ENCODE measurements at places on chromosomes 6 and 20. TPM values are rescaled to one million over a fixed set of nuclear protein-coding genes. Genes with fewer than 3 reads are reported as not detected.
A peak's percentile ranks its signal among the peaks of the same experiment; 100 is the strongest.

GRCh38 chr6:81753711-81754577 lies 1.5 kb upstream of the TENT5A start:
- peak; percentile 59 for DNase-seq

DNA sequence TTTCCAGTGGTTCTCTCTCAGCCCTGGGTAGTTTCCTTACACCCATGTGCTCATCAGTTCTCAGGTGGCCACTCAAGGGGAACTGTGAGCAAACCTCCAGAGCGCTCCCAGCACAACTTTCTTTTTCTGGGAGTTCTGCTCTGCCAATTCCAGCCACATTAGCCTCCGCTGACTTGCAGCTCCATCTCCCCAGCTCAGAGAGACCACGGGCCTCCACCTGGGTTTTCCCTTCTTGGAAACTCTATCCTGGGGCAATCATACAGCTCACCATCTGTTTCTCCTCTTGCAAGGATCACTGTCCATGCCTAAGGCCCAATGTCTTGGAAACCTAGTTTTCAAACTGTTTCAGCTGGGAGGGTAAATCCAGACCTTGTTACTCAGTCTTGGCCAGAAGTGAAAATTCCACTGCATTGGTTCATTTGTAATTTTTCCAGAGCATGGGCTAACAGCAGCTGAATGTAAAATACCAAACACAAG lies 129.9 kb downstream of the EYA2 start:
- DNase-seq: no peak

The TMC2 gene
- total RNA-seq: 1.7 TPM

The GPR6 gene
- not detected for total RNA-seq

The FAM229B gene
- 22.5 TPM for total RNA-seq

GRCh38 chr6:68059261-68059660 lies 575.8 kb upstream of the ADGRB3 start:
- no peak for DNase-seq

The GTSF1L gene
- not detected for total RNA-seq

The LZTS3 gene
- 12.0 TPM for total RNA-seq

The POM121L2 gene
- not detected for total RNA-seq

The PSORS1C2 gene
- total RNA-seq: not detected

- DNase-seq: no peak
Observed at GRCh38 chr6:48183811-48184605, 73.0 kb upstream of the PTCHD4 start.

The HLA-G gene
- total RNA-seq: not detected

The CRNKL1 gene
- 66.6 TPM for total RNA-seq

GRCh38 chr6:111338843-111339242 lies 144.2 kb downstream of the REV3L start:
- no peak for DNase-seq

- DNase-seq: no peak
Observed at GRCh38 chr6:12138381-12138780, 126.3 kb downstream of the HIVEP1 start.

GRCh38 chr6:121765060-121765459 lies 329.6 kb downstream of the GJA1 start:
- no peak for DNase-seq

The C20orf202 gene
- total RNA-seq: 0.16 TPM

DNA sequence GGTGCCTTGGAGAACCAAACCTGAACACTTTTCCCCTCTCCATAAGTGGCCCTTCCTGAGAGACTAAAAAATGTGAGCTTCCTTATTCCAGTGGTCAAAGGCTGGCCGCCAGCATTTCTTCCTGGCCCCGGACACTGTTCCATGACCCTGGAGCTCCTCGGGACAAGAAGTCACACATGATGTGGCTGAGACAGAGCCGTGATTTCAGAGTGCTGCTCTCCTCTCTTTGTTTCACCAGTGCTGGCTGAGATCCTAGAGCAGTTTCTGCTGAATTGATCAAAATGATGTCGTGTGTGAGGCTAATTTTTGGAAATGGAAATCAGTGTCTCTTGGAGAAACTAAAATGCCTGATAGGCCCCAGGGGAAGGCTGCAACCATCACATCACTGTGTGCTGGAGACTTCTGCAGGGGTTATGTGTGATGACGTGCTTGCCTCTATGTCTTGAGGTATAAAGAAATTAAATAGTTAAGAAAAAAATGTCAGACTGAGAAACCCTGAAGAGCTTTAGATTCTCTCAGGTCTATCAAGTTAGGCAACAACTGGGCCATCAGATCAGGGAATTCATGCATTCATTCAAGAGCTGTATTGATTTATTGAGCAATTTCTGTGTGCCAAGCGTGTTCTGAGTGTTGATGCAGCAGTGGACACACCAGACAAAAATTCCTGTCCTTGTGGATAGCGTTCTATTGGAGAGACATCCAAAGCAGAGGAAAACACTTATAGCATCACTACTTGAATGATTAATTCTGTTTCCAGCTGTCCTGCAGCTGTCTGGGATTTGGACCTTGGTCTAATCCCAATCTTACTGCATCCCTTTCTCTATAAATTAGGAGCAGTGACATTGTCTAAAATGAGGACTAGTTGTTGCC lies 72.7 kb upstream of the CCN6 start:
- no peak for DNase-seq

DNA sequence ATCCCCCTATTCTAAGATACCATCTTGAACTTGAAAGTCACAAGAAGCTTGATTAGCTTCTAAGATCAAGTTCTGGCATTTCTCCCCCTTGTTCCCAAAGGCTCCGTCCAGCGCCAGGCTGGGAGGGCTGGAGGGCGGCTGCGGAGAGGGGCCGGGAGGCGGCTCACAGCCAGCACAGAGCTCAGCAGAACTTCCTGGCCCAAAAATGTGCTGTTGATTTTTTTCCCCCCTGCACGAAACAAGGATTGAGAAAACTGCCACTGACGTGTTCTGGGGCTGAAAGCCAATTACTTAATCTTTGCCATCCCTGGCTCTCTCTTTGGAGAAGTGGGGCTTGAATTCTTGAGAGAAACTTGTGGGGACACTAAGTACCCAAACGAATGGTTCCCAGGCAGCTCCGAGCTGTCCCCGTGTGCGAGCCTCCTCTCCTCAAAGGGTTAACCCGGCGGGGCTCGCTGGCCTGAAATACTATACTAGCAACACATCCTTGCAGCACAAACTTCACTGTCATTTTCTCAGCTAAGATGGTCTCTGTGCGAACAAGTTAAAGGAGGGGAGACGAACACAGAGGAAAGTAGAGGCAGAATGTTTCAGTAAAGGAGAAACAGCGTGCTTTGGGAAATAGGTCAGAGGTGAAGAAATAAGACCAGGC lies 452 bp downstream of the TRAF3IP2 start:
- DNase-seq: peak; percentile 46

The RNF39 gene
- total RNA-seq: not detected

- no peak for DNase-seq
Observed at GRCh38 chr6:36547646-36548400, 544 bp upstream of the STK38 start.

DNA sequence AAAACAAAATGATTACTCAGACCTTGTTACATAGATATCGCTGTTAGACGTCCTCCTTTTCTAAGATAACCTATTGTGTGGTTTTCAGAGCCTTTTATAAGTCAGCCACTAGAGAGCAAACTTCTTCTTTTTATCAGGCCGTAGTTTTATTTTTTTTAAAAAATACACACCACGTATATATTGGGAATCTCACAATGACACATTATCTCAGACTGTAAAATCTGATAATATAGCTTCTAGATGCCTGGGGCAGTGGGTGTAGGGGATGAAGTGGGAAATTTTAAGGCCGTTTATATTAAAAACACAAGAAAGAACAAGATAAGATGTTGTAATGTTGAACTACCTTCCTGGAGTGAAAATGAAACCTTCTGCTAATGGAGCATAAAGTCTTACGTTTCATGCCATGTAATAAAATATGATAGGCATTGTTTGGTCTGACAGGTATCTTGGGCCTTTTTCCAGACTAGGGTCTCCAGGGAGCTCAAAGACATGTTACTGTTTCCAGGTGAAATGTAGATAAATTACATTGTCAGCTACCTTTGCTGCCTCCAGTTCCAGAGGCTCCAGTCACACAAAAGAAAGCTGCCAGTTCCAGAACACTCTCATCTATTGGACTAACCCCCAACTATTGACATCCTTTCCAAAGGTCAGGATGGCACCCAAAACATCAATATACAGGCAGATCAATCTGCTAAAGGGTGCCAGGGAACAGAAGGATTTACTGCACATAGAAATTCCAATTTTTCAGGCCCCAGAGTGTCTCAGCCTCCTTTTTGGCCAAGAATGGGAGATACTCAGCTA lies 130.2 kb upstream of the AKIRIN2 start:
- no peak for DNase-seq

GRCh38 chr6:125637207-125637606 lies 112.2 kb upstream of the HEY2 start:
- no peak for DNase-seq

DNA sequence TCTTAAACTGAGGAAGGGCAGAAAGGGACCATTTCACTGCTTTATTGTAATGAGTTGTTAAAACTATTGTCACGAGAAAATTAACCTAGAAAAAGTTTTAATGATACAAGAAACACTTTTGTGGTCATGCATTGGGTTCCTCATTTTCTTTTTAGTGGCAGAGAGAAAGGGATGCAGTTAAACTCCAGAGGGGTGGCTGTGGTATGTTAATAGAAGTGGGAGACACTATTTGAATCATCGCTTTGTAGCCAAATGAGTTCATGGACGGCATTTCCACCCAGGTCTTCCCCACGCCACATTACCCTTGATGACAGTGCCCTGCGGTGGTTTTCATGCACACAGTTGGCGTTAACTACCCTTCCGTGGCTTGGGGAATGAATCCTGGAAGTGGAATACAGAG lies 235.6 kb downstream of the PLCB1 start:
- DNase-seq: no peak

The ULBP1 gene
- 3.9 TPM for total RNA-seq

DNA sequence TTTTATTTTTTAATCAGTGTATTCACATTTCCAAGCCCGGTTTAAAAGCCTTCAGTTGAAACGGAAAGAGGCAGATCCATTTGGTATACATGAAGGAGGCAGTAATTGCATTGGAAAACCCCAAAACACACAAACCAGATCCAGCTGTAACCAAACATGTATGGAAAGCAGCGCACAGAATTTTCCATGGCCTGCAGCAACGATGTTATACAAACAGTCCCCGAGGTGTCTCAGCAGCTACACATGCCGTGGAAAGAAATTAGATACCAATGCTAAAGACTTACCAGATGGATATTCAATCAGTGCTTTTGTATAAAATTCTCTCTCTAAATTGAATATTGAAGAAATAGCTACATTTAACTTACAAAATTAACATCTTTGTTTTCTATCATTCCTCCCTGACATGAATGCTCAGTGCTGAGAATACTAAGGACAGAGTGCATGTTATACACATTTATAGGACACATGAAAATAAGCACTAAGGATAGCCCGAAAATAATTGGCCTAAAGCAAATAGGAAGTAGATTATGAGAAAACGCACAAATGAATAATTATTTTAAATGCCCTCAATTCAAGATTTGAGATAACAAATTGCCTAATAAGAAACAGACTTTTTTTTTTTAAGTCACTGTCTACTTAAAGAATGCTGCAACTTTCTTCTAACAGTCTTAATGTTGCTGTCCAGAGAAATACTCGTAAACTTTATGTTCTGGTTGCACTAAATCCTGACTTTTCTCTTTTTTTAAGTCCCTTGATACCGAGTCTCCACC lies 713.1 kb downstream of the HDGFL1 start:
- no peak for DNase-seq

The NKX2-2 gene
- total RNA-seq: 0.31 TPM

DNA sequence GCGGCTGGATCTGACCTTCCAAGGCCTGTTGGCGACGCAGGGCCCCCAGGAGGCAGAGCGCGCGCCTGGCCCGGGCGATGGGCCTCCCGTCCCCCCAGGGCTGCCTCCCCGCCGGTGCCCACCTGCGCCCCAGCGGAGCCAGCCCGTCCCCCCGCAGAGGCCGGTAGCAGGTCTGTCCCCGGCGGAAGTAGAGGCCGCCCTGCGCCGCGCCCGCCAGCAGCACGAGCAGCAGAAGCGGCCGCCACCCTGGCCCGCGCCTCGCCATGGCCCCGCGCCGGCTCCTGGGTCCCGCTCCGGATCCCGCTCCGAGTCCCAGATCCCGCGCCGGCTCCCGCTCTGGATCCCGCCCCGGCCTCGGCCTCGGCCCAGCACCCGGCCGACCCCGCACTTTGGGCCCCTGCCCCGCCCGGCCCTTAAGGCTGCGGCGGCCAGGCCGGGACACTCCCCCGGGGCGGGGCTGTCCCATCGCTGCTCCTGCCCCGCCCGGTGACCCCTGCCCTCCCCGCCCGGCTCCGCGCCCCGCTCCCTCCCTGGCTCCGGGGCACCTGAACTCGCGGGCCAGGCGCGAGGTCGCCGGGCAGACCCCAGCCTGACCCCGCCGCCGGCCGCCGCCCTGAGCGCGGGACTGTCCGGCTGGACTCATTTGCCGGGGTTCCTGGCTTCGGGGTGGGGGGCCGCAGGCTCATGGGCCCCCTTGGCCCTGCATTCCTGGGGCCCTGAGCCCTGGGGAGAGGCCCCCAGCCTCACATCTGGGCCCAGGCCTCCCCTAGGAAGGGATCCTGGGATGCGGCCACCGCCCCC lies at the start of gene CTSZ:
Gene CTSZ (minus strand): TSS at position 391 of the 801 bp plus-strand sequence. CDS start 126 bp downstream, at position 265.
- no peak for DNase-seq

- no peak for DNase-seq
Observed at GRCh38 chr20:50558483-50558925, 48.3 kb downstream of the PTPN1 start.

DNA sequence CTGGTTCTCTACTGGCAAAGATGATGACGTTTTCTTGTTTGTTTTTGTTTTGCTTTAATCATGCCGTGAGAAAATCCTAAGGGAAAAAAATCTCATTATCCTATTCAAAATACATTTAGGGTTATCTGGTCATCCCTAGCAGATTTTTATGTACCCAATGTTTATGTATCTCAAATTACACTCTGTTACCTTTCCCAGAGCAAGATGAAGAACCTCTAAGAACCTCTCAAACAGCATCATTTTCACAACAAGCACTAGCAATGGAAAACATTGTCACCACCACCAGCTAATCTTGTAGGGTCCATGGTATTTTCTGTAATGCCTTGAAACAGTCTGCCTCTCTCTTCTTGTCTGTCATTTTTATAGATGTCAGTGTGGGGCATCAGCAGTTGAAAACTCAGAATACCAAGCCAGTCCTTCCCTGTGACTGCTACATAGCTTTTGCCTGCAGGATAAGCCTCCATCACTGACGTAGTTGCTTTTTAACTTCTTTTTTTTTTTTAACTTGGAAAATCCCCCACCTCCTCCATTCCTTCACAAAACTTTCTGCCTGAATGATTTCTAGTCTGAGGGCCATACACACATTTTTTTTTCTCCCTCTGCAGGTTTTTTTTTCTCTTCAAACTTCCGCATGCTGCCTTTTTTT lies 2.4 kb upstream of the SNAP25 start:
- no peak for DNase-seq

The PSORS1C1 gene
- not detected for total RNA-seq

- no peak for DNase-seq
Observed at GRCh38 chr6:101845621-101846020, 452.1 kb downstream of the GRIK2 start.

DNA sequence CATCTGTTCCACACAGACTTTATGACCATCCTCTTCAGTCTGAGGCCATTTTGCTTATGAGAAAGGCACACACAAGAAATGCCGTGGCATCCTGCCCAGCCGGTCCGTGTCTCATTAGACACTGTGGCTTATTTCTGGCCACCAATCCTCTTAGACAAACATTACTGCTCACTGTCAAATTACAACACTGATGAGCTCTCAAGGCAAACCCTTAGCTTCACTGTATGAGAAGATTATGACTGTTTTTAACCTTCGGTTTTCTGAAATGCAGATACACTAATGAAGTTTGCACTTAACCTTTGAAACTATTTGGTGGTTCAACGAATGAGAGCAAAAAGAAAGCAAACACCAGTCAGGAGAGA lies 50.5 kb upstream of the DST start:
- no peak for DNase-seq

GRCh38 chr6:54053881-54054391 lies 57.3 kb upstream of the MLIP start:
- peak; percentile 20 for DNase-seq

- DNase-seq: no peak
Observed at GRCh38 chr6:46899659-46900058, 22.1 kb downstream of the ADGRF5 start.
